8988T (cell line): ENCODE measurements at places on chromosomes 5 and 9.

- DNase-seq = no peak
Measured at GRCh38 chr5:29214839-29215238, 1978.6 kb upstream of the CDH6 start.

- no peak for DNase-seq
Measured at GRCh38 chr9:83537331-83538171, 650 bp downstream of the FRMD3 start.

DNA sequence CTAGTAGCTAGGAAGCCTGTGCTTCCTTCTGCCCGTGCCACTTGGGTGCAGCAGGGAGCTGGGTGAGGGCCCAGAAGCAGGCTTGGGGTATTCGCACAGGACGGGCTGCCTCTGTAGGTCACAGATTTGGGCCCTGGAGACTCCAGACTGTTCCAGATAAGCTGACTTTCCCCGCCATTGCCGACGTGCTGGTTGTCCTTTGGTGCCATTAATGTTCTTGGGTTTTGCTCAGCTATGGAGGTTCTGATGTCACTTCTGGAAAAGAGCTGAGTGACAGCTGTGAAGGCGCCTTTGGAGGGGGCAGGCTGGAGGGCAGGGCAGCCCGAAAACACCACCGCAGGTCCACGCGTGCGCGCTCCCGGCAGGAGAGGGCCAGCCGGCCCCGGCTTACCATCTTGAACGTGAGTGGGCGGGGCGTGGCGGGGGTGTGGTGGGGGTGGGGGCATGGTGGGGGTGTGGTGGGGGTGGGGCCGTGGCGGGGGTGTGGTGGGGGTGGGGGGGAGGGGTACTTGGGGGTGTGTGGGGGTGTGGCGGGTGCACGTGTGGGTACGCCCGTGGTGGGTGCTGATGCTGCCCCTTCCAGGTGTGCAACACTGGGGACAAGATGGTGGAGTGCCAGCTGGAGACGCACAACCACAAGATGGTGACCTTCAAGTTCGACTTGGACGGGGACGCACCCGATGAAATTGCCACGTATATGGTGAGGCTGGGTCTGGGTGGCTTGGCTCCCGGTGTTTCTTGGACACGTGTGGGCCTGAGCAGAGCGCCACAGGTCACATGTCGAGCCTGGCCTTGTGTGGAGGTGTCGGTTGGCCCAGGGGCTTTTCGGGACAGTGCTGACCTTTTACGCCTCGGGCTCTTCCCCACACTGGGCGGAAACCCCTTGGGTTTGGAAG, 79.6 kb downstream of the WNK2 start:
- peak; percentile 18 for DNase-seq

DNA sequence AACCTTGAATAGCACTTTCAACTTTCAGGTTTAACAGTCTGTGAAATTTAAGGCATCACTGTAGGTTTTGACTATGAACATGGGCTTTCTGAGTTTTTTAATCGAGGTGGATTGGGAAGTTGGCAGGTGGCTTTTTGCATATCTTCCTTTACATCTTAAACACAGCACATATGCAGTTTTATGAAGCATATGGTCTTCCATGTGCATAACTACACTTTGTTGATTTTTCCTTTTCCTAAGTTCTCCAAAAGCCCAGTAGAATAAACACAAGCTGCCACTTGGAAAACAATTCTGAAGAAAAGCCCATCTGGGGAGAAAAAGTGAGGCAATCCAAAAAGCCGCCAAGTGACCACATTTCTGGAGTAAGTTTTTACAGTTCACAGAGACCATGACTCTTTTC, 236.5 kb upstream of the IL12B start:
- no peak for DNase-seq

GRCh38 chr5:170451747-170452365, 52.0 kb upstream of the KCNIP1 start:
- DNase-seq = no peak

GRCh38 chr9:130142641-130143040, 29.6 kb upstream of the NCS1 start:
- no peak for DNase-seq

- no peak for DNase-seq
Measured at GRCh38 chr5:73922875-73923557, 297.0 kb downstream of the ARHGEF28 start.
